ENCODE measurements at places on chromosomes 12 and 14.
A peak's percentile ranks its signal among the peaks of the same experiment; 100 is the strongest.

DNA sequence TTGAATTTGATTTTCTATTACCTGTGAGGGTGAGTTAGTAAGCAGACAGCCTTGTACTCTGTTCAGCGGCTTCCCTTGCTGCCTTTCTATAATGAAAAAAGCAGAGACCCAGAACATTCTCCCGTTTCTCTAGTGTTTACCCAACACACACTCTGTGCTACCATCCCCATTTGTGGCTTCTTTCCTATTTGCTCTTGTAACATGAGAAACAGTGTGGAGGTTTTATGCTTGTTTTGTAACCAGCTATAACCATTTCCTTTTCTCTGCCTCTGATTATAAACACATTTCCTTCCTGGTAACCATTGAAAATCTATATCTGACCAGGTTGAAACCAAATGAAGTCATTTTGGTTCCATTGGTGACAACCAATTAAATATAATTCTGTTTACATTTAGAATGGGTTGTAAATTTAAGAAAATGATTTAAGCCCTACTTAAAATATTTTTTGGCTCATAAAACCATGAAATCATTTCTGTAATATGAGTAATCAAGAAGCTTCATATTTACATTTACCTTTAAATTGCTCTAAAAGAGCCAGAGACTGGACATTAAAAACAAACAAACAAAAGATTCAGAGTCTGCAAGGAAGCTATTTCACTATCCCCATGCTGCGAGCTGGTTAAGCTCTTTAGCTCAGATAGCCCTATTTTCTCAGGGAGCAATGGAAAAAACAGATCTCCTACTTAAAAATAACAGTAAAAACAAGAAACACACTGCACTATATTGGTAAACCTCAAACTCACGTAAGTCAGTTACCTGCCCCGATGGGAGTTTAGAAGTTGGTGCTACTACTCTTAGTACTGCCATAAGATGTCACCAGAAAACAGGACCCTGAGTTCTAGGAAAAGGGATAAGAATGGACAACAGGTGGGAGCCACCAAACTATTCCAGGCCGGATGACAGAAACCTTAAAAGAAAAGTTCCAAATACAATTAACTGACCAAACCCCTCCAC is 206.5 kb upstream of the EEA1 start:
- DNase-seq = peak; percentile 97

GRCh38 chr12:34604227-34604626 is 581.9 kb downstream of the ALG10 start:
- no peak for DNase-seq

- DNase-seq = peak; percentile 78
Observed at GRCh38 chr12:54017027-54017788, 8.4 kb downstream of the HOXC8 start.

DNA sequence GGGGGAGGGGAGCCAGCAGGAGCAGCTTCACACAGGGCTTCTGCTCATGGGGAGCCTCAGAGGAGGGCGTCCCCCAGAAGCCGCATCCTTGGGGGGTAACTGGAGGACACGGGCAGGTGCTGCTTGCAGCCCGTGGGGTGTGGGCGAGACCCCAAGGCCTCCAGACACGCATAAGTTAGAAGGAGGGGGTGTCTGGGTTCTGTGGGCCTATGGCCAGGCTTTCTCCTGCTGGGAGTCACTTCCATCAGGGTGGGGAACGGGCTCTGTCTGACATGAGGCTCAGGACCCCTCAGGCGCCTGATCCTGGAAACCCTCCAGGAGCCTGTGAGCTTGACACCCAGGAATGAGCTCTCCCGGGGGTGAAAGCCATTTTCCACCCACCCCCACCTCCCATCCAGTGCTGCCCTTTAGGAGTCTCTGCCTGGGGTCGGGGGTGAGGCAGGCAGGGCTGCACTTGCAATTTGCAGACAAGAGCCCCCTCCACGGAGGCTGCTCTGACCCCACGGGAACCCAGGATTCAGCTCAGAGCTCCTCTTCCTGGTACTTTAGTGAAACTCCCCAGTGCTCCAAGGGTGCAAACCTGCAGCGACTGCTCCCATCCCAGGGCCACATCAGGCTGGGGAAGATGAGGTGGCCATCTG is 325.7 kb downstream of the ADGRD1 start:
- DNase-seq = no peak
